ENCODE measurements at places on chromosomes 1 and 21.

DNA sequence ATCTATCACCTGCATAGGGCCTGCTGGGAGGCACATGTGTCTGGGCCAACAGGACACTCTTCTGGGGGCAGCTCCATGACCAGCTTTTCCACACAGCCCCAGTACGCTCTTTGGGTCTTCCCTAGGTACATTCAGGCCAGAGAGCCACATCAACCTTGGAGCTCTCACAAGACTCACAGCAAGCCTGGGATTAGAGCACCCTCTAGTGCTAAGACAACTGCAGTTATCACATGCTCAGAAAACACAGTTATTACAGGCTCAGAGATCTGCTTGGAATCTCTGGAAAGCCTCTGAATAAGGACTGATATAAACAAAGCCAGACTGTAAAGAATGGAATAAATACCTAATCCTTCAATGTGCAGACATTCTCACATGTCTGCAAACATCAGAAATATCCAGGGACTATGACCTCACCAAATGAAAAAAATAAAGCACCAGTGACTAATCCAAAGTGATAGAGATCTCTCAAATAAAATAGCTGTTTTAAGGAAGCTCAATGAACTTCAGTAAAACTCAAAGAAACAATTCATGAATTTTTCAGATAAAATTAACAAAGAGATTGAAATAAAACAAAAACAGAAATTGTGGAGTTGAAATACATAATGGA lies 563.9 kb upstream of the NR5A2 start:
- DNase-seq: no peak
- H3K27ac ChIP-seq: no peak overlapping the region
- no peaks in the 10 kb centered on the region for H3K36me3 ChIP-seq
- H3K4me1 ChIP-seq: no peaks in the 10 kb centered on the region
- no peaks in the 10 kb centered on the region for H3K27me3 ChIP-seq

- H3K27ac ChIP-seq: no peak overlapping the region
- H3K4me1 ChIP-seq: no peaks in the 10 kb centered on the region
- DNase-seq: no peak
- peaks cover 6% of the 10 kb centered on the region for H3K36me3 ChIP-seq
- H3K4me3 ChIP-seq: no peak overlapping the region
Measured at GRCh38 chr1:183769956-183770815, 34.7 kb upstream of the RGL1 start.

GRCh38 chr1:1285611-1286311 lies 5.5 kb downstream of the SCNN1D start:
- no peak overlapping the region for H3K27ac ChIP-seq
- no peaks in the 10 kb centered on the region for H3K36me3 ChIP-seq
- DNase-seq: peak; percentile 31
- peaks cover 2% of the 10 kb centered on the region for H3K4me1 ChIP-seq
- H3K27me3 ChIP-seq: no peaks in the 10 kb centered on the region
- no peak overlapping the region for H3K4me3 ChIP-seq

GRCh38 chr1:178189814-178190213 lies 95.9 kb downstream of the RASAL2 start:
- H3K27me3 ChIP-seq: no peaks in the 10 kb centered on the region
- H3K36me3 ChIP-seq: no peaks in the 10 kb centered on the region
- no peak overlapping the region for H3K27ac ChIP-seq
- no peak for DNase-seq
- no peak overlapping the region for H3K4me3 ChIP-seq
- no peaks in the 10 kb centered on the region for H3K4me1 ChIP-seq

DNA sequence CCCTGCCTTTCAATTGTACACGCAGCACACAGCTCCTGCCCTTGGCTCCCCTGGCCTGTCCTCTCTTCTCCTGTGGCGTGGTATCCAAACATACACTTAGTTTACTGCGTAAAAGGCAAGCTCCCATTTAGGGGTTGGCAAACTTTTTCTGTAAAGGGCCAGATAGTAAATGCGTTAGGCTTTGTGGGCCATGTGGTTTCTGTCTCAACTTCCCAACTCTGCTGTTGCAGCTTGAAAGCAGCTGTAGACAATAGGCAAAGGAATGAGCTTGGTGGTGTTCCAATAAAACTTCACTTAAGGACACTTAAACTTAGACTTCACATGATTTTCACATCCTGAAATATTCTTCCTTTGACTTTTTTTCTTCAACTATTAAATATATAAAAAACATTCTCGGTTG lies 63.3 kb downstream of the RHOU start:
- H3K4me3 ChIP-seq: no peak overlapping the region
- DNase-seq: no peak
- H3K4me1 ChIP-seq: peaks cover 50% of the 10 kb centered on the region
- H3K27me3 ChIP-seq: no peaks in the 10 kb centered on the region
- peaks cover 14% of the 10 kb centered on the region for H3K36me3 ChIP-seq

DNA sequence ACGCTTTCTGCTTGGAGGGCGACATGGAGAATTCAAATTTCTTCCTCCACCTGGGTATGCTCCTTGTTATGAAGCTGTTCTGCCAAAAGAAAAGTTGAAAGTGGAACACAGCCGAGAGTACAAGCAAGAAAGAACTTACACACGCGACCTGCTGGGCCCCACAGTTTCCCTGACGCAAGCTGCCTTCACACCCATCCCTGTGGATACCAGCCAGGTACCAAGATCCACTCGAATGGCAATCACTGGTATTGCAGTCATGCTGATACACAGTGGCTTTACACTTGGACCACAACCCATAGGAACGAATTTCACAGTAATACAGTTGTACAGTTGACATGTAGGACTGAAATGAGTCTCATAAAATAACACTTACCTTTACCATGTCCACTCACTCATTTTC lies 387.4 kb downstream of the ZP4 start:
- peaks cover 4% of the 10 kb centered on the region for H3K4me1 ChIP-seq
- H3K27me3 ChIP-seq: peaks cover 2% of the 10 kb centered on the region
- no peak overlapping the region for H3K27ac ChIP-seq
- no peak for DNase-seq
- H3K36me3 ChIP-seq: no peaks in the 10 kb centered on the region
- H3K4me3 ChIP-seq: no peak overlapping the region
